Stimulated activated CD4-positive, alpha-beta T cell treated with anti-CD3 and anti-CD28 coated beads, Interleukin-15, amount 100 ng/mL, for 48 hours (primary cell): ENCODE measurements at places on chromosomes 4 and X.

DNA sequence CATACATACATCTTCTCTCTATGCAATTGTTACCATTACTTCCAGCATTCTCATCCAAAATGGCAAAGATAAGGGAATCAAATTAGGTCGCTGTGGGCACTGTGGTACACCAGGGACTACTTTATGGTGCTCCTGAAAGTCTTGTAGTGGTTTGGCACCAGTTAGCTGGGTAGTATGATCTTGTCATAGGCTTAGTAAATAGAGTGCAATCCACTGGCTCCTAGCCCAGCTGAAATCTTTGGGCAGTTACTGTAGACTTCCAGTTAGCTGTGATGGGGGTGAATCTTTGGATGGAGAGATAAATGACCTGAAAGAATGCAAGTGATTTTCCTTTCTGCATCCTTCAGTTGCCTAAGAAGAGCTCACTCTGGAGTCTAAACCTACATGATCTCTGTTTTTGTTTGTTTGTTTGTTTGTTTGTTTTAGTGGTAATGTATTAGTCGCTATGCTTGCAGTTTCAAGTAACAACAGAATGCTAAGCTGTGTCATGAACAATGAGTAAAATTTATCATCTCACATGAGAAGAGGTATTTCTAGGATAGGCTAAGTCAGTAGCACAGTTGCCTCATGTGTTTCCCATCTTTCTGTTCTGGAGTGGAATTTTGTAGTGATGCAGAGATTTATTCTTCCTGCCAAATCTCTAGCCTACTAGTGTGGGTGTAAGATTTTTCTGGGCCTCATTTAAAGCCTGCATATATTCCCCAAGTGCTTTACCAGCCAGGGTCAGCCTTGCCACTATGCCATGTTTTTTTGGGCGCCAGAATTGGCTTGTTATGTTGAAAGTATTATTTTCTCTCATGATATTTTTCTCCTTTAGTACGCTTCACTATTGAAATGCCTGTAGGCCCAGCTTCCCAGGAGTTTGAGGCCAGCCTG, 24.2 kb downstream of the HERC3 start:
- no peak for DNase-seq

- no peak for DNase-seq
Measured at GRCh38 chr4:106953036-106953705, 82.9 kb downstream of the DKK2 start.

- peak; percentile 14 for DNase-seq
Measured at GRCh38 chr4:146342600-146343192, 128.4 kb downstream of the REELD1 start.

DNA sequence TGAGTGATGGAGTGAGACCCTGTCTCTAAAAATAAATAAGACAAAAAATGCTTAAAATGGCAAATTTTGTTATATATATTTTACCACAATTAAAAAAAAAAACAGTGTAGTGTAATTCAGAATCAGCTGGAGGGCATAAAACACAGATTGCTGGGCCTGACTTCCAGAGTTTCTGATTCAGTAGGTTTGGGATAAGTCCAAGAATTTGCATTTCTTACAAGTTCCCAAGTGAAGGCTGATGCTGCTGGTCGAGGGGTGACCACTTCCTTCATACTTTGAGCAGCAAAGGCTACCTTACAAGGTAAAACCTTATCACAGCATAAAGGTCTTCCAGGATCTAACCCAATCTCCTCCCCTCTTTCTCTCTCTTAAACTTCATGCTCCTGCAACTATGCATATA, 40.7 kb downstream of the KLHL8 start:
- no peak for DNase-seq

DNA sequence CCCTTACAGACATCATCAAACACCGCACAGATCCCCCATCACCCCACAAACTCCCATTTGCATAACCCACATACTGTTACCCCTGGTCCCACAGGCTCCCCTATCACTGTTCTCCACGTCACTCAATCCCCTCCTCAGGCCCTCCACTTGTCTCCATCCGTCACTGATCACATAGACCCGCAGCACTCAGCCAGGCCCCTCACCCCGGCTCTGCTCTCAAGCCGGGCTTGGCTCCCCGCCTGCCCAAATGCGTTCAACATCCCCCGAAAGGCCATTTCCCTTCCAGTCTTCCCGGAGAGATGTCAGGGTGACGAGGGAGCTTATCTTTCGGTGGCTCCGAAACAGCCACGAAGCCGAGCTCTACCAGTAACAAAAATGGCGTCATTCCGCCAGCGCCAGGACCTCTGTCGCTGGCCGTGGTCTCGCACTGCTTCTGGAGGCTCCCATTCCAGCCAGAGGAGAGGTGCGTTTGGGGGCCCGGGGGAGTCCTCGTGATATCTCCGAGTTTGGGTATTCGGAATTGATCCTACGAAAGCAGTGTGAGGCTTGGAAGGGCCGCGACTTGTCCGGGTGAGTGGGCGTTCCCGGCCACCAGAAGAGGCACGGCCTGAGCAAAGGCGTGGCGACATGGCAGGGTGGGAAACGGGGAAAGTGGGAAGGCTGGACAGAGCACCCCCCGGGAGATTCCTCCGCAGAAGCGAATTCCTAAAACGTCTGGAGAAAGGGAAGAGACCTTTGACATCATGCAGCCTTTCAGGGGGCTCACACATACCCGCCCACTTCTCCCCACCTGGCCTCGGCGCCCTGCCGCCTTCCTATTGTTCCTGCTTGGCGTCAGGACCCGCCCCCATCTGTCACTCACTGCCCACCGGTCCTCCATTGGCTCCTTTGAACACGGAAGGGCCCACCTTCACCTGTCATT, at the start of gene ZNF630:
Gene ZNF630 (minus strand): TSS at position 577 of the 922 bp plus-strand sequence. CDS start 4,754 bp downstream, outside the sequence.
- peak; percentile 50 for DNase-seq

- DNase-seq = no peak
Measured at GRCh38 chrX:41923978-41924683, 777 bp upstream of the CASK start.

DNA sequence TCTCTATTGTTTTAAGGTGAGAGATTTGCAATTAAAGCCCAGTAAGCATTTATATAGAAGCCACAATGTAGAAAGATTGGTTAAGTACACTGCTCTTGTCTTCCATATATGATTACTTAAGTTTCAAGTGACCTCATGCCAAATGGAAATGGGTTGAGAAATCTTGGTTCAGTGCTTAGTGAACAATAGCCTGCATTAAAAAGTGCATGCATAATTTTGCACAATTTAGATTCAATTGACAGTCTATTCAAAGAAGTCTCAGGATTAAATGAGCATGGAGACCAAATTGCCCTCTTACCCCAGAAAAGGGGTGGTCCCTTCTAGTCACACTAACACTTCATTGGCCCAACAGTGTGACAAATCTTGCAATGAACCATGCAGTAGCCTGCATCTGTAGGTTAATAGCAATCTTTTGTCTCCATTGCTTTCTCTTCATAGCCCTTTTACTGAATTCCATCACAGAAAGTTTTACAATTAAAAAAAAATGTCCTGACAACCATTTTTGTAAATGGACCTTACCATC, 93.6 kb downstream of the HHIP start:
- no peak for DNase-seq

- no peak for DNase-seq
Measured at GRCh38 chr4:128879971-128880370, 70.5 kb downstream of the JADE1 start.

DNA sequence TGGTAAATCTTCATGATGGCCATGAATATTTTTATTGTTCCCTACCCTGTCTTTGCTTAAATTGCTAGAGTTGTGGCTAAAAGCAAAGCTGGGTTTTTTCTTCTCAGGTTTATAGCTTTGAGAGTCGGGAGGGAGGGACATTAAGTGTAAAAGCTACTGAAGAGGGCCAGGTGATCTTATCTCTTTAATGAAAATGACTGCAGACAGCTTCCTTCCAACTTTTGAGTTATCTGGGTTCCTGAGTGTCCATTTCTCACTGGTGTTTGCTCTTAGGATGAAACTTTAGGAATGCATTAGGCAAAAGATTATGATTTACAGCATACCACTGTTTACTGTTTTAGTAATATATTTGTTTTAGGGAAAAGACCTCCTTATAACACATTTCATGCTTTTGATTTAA, 187.7 kb downstream of the SHROOM3 start:
- DNase-seq = no peak

GRCh38 chr4:134337574-134337973, 136.0 kb upstream of the PABPC4L start:
- DNase-seq = no peak
